ENCODE measurements at places on chromosomes 12 and 14. TPM values are rescaled to one million over a fixed set of nuclear protein-coding genes. Genes with fewer than 3 reads are reported as not detected.

The NEUROD4 gene
- total RNA-seq = not detected

The HCAR2 gene
- total RNA-seq = not detected

The RARG gene
- total RNA-seq = 68.9 TPM

The BICDL1 gene
- 26.9 TPM for total RNA-seq

The PLEKHG7 gene
- not detected for total RNA-seq

All from H1 (cell line).